ENCODE measurements at places on chromosomes 5 and 9.

DNA sequence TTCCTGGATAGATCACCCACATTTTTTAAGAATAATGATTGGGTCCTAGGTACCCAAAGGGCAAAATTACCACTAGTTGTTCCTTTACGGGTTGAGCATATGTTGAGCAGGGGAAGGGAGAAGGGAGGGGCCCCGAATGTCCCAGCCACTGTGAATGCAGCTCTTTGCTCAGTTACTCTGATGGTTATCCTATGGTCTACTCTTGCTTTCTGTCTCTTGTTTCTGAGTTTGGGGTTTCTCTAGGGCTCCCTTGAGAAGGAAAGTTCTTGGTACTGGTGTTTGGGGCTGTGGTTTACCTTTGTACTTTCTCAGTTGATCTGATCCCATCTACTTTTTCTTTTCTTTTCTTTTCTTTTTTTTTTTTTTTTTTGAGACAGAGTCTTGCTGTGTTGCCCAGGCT lies 55.6 kb downstream of the ALG2 start:
- no peak for DNase-seq

DNA sequence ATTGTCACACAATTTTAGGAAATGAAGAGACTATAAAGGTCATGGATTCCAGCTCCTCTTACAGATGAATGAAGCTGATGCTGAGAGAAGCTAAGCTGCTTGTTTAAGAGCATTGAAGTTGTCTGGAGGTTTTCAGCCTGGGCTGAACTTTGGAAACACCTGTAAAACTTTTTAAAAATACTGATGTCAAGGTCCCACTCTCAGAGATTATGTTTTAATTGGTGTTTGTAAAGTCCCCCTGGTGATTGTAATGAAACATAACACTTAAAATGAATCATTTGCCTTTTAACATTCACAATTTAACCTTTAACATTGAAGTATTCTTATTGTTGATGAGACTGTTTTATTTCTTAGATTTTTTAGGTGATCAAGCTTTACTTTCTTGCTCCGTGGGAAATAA lies 16.4 kb downstream of the RAD23B start:
- no peak for DNase-seq

DNA sequence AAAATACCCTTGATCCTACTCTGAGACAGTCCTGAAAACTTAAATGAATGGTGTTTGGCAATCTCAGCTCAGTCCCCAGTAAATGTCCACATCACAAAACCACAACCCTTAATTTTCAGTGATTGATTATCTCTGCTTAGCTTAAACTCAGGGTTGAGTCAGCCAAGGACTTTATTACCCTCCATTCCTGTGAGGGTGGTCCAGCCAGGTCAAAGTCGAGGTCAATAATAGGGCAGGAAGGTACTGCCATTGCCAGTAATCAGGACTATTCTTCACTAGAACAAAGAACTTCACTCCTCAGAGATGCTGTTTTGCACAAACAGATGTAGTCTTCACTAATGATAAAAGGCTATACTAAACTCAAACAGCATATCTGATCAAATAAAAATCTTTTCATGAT lies 499.4 kb downstream of the ISL1 start:
- DNase-seq: no peak

GRCh38 chr9:12770261-12770660 lies 4.6 kb upstream of the LURAP1L start:
- DNase-seq: no peak

DNA sequence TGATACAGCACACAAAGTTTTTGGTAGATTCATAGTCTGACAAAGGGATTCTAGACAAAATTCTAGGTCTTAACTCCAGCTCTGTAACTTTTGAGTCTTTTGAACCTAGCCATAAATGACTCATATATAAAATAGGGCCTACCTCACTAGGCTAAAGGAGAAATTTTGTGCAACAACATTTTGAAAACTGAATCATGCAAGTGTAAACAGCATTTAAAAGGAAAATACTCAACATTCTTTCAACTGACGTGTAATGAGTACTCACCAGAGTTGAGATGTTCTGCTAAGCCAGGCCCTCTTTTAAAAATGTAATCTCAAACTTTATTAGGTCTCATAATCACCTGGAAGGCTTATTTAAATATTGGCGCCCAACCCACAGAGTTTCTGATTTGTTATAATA lies 113.2 kb downstream of the STK32A start:
- no peak for DNase-seq

GRCh38 chr5:61339764-61340163 lies 7.7 kb downstream of the ZSWIM6 start:
- no peak for DNase-seq

DNA sequence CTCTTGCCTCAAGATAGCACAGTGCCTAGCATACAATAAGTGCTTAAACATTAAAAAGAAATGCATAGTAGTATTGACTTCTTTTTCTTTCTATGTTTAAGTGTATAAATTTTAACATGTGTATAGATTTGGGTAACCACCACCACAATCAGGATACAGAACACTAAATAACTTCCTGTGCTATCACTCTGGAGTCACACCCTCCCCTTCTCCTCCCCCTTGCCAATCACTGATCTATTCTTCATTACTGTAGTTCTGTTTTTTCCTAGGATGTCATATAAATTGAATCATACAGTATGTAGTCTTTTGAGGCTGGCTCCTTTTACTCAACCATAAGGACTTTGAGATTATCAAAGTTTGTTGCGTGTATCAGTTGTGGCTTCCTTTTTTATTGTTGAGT lies 68.5 kb downstream of the OSTF1 start:
- DNase-seq: no peak

DNA sequence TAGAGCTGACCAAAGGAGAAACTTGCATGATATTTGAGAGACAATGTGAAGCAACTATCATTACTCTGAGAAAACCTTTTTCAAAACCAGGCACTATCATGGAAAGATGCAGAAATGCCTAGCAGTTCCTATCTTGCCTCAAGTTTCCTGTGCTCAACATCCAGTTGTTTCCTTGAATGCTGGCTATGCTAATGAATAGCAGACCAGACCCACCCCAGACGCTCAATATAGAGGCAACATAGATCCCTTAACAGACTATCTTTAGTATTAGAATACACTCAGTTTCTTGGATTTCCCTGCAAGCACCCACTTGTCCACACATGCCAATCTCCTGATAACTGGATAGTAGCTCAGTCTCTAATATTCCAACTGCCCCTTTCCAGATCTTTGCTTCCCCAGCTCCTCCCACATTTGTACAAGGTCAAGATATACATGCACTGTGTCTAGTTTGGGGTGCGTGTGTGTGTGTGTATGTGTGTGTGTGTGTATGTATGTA lies 93.3 kb upstream of the PCSK5 start:
- DNase-seq: no peak

DNA sequence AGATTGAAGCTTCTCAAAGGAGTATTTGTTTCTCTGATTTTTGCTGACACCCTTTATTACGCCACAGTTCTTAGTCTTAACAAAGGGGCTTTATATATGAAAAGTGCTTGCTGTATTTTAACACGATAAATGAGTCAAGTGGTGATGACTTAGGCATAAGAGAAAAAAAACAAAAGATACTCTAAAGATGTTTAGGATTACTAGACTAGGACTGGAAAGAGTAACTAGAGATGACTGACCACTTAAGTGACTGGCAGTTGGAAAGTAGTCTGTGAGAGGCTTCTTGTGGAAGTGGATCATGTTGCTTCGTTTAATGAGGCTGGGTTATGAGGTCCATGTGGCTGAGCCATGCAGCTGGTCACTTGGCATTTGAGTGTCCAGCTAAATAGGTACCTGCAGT lies 69.4 kb upstream of the ACTBL2 start:
- DNase-seq: no peak

GRCh38 chr5:43556857-43557542 lies at the start of gene PAIP1:
TSS of gene PAIP1 (minus strand) at chr5:43557077. CDS start at chr5:43556846, 231 bp downstream.
- DNase-seq: peak; percentile 80

DNA sequence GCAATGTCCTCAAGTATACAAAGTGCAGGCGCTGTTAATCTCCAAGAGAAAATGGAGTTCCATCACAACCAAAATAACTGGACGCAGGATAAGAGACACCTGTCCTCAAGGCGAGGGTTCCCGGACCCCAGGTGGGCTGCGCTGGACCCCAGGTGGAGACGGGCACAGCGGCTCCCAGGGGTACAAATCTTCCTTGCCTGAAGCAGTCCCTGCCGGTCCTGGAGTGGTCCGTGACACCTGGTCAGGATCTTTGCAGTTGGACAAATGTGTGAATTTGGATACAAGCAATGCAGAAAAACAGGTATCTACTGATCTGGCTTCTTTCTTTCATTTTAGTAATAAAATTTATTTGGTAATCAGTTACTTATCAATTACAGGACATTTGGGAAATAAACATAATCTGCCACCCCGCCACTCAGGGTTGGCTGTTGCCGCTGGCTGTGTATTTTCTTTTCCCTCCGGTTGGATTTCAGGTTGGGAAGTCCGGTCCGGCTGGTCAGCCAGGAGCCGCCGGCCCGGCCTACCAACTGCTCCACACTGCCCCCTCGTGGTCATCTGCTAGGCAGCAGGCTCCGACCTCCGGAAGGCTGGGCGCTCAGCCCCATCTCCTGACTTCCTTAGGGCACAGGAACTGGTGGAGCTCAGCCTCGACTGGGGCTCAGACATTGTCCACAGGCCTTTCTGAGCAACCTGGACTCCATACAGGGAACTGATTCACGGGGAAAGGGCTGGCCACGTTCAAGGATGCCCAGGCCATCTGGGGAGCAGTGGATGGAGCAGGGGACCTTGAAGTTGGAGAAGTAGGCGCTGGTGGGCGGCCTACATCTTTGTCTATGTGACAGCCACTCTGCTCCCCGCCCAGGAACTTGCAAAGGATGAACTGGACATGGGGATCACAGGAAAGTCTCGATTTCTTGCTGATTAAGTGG lies 43.4 kb downstream of the NXNL2 start:
- DNase-seq: peak; percentile 36

DNA sequence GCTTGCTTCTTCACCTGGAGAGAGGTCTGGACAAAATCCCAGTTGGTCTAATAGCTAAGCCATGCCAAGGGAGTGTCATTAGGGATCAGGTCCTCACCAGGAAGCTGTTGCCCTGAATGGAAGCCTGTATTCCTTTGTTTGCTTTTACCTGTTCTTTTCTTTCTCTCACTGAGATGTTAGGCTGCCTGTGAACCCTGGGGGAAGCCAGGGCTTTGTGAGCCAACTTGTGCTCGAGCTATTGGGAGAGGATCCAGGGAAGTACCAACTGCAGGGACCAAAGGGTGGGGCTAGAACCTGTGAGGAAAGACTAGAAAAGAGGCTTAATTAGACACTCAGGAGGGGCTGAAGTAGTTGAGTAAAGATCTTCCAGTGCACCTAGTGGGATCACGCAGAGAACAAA lies 451.2 kb upstream of the TLE4 start:
- DNase-seq: no peak

DNA sequence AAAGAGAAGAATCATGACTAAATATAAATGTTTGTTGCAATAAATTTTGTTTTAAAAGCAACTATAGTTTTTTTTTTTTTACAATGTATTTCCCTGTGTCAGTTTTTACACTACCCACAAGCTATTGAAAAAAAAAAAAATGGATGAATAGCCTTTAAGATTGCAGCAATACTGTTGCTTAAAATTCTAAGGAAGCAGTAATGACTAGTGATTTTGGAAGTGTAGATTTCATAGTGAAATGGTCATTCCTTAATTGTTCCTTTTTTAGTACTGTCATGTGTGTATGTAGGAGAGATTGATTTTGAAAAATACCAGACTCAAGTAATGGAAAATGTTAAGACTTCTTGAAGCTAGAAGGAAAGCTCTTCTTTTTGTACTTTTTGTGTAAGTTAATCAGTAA lies 53.1 kb downstream of the NDUFS4 start:
- no peak for DNase-seq

DNA sequence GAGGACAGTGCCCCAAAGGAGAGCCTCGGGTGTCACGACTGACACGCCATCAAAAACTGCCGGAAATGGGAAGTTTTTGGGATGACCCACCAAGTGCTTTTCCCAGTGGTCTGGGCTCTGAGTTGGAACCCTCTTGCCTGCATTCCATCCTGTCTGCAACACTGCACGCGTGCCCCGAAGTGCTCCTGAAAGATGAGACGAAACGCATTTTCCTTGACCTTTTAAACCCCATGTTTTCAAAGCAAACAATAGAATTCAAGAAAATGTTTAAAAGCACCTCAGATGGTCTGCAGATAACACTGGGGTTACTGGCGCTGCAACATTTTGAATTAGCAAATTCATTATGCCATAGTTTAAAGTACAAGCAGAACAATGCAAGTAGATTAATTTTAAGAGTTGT lies 92.9 kb downstream of the ANKRD18A start:
- DNase-seq: no peak

- no peak for DNase-seq
Observed at GRCh38 chr5:37847978-37848425, 8.2 kb upstream of the GDNF start.

DNA sequence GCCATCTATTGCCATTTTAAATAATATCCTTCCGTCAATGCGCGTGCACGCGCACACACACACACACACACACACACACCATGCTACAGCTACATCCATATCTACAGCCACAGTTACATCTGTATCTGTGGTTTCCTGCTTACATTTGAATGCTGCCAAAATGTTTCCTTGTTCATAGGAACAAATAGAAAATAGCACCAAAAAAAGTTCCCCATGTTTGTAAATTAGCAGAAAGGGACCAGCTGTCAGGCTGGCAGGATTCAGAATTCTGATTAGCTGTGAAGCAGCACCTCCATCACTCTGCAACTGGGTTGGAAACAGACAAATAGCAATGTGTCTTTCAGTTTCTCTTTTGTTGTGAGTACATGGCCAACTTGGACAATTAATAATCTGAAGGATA lies 601.5 kb downstream of the IRX1 start:
- no peak for DNase-seq

GRCh38 chr9:110939047-110939446 lies 99.2 kb downstream of the LPAR1 start:
- no peak for DNase-seq

DNA sequence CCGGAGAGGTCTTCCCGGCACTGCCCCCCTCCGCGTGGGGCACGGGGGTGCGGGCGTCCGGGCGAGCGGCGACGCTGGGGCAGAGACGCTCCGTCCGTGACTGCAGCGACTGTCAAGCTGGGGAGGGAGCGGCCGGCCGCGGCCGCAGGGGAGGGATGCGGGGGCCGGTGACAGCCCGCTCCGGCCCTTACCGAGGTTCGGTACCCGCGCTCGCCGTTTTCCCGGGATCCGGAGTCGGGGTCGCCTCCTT lies 400 bp downstream of the KDM4C start:
- no peak for DNase-seq

GRCh38 chr9:92119586-92119985 lies 4.4 kb upstream of the SPTLC1 start:
- DNase-seq: no peak

DNA sequence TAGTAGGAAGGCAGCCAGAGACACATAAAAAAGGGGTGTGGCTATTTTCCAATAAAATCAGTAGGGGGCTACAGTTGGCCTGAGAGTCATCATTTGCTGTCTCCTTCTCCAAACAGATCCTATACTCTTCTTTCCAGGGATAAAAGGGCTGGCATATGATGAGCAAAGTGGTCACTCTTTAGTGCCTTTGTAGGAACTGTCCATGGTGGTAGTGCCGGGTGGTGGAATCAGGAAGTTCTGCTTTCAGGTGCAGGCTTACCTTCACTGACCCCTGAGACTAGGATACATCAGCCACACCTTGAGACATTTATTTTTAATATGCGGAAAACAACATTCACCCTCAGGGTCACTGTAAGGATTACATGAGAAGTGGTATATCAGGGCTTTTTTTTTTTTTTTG lies 80.8 kb downstream of the ASTN2 start:
- no peak for DNase-seq

GRCh38 chr5:33761139-33761538 lies 130.7 kb downstream of the ADAMTS12 start:
- DNase-seq: no peak

- no peak for DNase-seq
Observed at GRCh38 chr9:111360881-111361280, 30.9 kb upstream of the OR2K2 start.

- no peak for DNase-seq
Observed at GRCh38 chr9:94843134-94843533, 116.6 kb downstream of the AOPEP start.
